ENCODE measurements at places on chromosomes 5 and 9.

- no peak for DNase-seq
Observed at GRCh38 chr5:157203417-157203816, 22.8 kb downstream of the ITK start.

- peak; percentile 41 for DNase-seq
Observed at GRCh38 chr5:141001446-141001843, 35.2 kb downstream of the PCDHAC2 start.

DNA sequence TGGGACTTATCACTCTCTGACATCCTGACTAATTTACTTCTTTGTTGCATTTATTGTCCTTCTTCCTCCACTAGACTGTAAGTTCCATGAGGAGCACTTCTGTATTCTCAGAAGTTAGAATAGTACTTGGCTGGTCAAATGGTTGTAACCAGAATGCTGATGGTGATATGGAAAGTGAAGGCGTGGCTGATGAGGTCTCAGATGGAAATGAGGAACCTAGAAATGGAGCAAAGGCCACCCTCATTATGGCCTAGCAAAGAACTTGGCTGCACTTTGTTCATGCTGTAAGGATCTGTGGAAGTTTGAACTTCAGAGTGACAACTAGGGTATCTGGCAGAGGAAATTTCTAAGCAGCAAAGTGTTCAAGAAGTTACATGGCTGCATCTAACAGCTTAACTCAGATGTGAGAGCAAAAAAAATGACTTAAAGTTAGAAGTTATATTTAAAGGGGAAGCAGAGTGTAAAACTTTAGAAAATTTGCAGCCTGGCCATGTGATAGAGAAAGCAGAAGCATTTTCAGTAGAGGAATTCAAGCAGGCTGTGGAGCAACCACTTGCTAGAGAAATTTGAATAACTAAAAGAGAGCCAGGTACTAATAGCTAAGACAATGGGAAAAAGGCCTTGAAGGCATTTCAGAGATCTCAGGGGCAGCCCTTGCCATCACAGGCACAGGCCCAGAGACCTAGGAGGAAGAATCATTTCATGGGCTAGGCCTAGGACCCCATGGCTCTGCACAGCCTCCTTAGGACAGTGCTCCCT lies 14.9 kb upstream of the SLC22A5 start:
- DNase-seq, result no peak

DNA sequence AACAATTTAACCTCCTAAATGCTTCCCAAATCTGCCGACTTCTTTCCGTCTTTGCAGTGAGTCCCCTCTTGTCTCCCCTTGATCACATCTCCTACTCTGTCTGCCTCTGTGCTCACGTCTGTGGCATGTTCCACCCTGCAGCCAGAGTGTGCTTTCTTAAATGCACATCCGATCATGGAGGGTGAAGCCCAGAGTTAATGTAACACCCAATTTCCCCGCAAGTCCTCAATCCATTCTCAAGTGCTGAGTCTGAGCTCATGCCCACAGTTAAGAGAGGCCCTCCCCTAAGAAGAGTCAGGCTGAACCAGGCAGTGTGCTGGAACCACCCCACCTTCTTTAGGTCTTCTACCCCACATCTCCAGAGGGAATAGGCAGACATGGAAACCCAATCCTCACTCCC lies 164.8 kb downstream of the EPB41L4A start:
- DNase-seq, result no peak

DNA sequence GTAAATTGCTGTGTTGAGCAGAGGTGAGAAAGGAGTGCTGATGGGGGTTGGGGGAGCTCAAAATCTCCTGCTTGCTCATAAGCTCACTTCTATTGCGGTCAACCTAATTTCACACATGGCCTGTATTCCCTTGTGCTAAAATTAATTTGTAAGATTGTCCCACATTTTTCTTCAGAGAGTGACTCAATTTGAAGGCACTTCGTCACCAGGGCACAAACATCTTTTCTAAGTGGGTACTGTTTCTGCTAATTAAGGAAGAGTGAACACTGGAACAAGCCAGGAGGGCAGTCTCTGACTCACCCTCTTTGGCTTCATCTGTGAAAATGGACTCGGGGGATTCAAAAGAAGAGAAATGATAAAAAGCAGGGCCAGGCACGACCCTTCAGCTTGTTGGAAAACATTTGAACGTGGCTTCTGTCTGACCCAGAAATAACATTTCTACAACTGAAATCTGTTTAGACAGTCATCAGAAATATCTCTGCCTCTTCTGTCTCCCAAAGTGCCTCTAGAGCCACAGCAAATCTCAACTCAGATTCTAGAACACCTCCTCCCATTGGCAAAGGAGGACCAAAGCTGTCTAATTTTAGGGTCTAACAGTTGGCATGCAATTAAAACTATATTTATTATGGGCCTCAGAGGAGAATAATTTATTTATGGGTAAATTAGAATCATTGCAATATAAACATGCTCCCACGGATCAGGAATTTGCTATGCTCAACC lies 49.8 kb downstream of the FEM1C start:
- no peak for DNase-seq

- DNase-seq, result no peak
Observed at GRCh38 chr5:1508659-1509290, 15.0 kb downstream of the LPCAT1 start.

GRCh38 chr5:141298376-141298775 lies 5.5 kb downstream of the SLC25A2 start:
- no peak for DNase-seq

- no peak for DNase-seq
Observed at GRCh38 chr9:128920381-128921058, at the start of gene PHYHD1. Gene PHYHD1, plus strand, starts transcription at chr9:128920982. Its CDS starts 1,342 bp downstream, at chr9:128922324.

- peak; percentile 96 for DNase-seq
Observed at GRCh38 chr5:168334695-168335094, 43.2 kb downstream of the WWC1 start.

DNA sequence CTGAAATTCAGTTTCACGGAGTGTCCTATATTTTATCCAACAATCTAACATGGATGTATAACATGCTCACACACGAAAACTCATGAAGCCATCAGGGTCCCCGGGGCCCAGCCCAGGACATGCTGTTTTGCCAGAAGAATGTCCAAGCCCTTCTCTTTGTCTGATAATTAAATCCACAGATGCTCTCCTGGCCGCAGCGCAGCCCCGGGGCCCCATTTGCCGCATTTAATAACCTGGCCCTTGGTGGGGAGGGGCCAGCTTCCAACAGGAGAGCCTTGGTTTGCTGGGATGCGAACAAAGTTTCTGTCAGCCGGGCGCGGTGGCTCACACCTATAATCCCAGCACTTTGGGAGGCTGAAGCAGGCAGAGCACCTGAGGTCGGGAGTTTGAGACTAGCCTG lies 30.0 kb downstream of the PLPP7 start:
- DNase-seq, result no peak

- DNase-seq, result peak; percentile 16
Observed at GRCh38 chr5:135553688-135554462, 18.1 kb upstream of the NEUROG1 start.

GRCh38 chr5:59615272-59615671 lies 278.3 kb downstream of the PDE4D start:
- no peak for DNase-seq

DNA sequence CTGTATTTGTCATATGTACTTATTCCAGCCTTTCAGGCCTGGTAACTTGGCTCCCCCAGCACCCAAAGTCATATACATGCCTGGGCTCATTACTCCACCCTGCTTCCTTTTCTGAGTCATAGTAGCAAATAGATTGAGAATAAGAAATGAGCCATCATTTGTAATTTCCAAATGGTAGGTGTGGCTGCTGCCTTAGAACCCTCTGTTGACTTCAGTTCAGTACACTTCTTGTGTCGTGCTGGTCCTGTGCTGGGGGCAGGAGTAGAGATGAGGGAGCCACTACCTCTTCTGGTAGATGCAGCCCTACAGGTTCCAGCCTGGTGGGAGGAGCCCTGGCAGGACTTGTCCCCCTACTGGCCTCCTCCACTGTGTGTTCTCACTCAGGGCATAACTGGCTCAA lies 11.1 kb downstream of the GM2A start:
- DNase-seq, result peak; percentile 28

GRCh38 chr5:115068239-115069086 lies 101.2 kb downstream of the TRIM36 start:
- no peak for DNase-seq

GRCh38 chr5:65994117-65994786 lies 67.9 kb downstream of the ERBIN start:
- DNase-seq, result no peak

DNA sequence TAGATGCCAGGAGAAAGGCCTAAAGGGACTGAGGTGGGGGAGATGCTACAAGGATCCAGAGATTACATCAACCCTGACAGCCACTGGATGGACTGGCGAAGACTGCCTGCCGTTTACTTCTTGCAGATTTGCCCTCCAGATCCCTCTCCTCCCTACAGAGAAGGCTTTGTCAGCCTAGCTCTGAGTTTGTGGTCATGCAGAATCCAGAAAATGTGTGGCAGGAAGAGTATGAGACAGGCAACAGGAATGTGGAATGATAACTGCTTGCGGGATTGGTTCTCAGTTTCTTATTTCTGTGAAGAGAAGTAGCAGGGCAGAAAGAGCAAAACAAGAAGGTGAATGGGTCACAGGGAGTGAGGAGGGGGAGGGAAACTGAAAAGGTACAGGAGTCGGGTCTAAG lies 129.6 kb downstream of the TLE1 start:
- DNase-seq, result peak; percentile 74

DNA sequence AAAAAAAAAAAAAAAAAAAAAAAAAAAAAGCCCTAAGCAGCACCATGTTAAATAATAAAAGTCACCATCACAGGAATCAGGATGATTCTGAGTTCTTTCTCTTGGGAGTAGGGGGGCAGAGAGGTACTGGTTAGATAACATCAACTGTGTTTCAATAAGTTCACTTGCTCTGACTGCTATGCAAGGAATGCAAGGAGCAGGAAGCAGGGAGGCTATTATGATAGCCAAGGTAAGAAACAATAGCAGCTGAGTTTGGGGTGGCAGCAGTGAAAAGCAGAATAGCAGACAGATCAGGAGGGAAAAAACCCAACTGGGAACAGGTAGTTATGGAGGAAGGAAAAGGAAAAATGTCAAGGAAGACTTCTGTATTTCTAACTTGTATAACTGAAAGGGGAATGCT lies 8.2 kb downstream of the CEP120 start:
- no peak for DNase-seq

DNA sequence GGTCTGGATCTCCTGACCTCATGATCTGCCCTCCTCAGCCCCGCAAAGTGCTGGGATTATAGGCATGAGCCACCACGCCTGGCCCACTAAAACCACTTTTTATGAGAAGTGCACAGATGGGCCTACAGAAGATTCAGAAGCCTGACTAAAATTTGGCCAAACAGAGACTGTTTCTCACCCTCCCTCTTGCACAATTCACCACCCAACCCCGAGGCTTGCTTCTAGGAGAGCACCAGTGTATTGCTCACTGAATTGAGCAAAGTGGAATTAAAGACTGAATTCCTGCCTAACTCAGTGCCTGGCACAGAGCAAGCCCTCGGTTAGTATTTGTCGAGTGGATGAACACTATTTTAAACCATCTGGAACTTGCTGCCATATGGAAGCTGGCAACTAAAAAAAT lies 3.4 kb upstream of the DCTN4 start:
- no peak for DNase-seq

- DNase-seq, result peak; percentile 84
Observed at GRCh38 chr5:174532455-174533453, 191.6 kb upstream of the MSX2 start.

DNA sequence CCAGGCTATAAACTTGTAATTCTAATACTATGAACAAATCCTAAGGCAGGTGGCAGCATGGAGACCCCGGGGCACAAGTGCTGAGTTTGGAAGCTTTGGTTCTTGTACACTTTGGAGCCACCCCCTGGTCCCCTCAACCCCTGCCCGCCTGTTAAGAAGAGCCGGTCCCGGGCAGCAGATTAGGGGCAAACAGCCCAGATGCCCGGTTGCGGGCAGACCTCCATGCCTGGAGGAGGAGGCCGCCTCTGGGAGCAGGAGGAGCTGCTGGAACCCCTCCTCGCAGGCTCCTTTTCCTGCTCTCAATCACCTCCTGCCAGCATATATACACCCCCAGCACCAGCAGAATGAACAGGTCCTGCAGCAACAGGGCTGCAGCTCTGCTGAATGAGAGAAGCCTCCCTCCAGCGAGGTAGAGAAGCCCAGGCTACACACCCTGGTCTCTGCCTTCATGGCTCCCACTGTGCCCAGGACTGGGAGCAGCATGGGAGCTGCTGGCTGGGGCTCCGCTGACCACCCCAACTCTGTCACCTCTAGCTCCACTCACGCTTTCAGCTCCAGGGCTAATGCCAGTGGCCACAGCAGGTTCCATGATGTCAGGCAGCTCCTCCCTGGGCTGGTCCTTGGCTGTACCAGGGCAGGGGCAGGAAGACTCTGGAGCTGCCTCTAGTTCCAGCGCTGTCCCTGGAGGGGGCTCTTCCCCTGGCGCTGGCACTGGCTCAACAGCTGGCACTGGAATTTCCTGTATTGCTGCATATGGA lies 1713.5 kb upstream of the ACO1 start:
- no peak for DNase-seq

GRCh38 chr9:109904666-109905065 lies 124.7 kb downstream of the PALM2AKAP2 start:
- DNase-seq, result no peak

DNA sequence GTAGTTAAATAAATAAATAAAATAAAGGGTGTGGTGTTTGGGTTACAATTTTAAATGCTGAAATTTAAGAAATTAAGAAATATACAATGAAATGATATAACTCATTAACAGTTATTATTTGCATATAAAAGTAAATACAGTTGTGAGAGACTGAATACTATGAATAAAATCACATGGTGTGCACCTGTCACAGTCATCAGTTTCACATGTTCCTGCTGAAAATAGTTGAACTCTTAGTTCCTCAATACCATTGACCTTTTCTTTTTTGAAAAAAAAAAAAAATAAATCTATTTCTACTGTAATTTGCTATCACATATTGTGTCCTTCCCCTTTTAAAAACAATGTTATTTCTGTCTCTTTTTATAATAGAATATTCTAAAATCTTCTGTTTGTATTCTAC lies 130.9 kb upstream of the CHD1 start:
- no peak for DNase-seq

DNA sequence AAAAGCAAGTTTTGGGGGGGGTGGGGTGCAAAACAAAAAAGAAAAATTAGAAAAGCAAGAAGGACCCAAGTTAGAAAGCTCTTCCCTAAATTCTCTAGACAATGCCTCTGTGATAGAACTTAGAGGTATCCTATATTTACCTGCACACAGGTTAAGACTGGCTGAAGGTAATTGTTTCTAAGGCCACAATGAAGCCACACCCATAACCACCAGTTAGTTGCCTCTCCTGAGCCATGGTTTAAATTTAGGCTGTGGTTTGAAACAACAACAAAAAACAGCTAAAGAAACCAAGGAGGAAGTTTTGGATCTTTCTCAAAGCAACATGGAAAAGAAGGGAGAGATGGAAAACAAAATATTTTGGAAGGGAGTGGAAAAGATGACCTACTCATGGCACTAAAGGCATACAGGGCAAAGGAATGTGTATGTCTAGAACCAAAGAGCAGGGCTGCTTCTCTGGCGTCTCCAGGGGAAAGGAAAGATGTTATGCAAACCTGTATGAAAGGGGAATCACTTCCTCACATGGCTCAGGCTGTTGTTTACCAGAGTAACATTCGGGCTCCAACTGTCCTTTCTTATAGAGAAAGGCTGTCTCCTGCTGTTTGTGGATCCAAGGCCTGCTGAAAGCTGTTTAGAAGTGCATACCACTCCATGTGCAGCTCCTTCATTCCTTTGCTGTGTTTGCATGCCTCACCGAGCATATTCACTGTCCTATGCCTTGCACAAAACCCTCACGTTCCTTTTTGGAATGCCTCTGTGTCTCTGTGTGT lies 408.9 kb upstream of the MPDZ start:
- DNase-seq, result no peak

GRCh38 chr5:132425975-132426524 lies 56.5 kb downstream of the SLC22A5 start:
- DNase-seq, result no peak
